Activated CD4-positive, alpha-beta T cell treated with anti-CD3 and anti-CD28 coated beads for 24 hours (primary cell): ENCODE measurements at places on chromosomes 13 and 19.

- no peak for DNase-seq
These were observed 9.5 kb downstream of the POU4F1 start for GRCh38 chr13:78593652-78594455.

GRCh38 chr13:22915442-22916082 lies 265.2 kb upstream of the SGCG start:
- no peak for DNase-seq

DNA sequence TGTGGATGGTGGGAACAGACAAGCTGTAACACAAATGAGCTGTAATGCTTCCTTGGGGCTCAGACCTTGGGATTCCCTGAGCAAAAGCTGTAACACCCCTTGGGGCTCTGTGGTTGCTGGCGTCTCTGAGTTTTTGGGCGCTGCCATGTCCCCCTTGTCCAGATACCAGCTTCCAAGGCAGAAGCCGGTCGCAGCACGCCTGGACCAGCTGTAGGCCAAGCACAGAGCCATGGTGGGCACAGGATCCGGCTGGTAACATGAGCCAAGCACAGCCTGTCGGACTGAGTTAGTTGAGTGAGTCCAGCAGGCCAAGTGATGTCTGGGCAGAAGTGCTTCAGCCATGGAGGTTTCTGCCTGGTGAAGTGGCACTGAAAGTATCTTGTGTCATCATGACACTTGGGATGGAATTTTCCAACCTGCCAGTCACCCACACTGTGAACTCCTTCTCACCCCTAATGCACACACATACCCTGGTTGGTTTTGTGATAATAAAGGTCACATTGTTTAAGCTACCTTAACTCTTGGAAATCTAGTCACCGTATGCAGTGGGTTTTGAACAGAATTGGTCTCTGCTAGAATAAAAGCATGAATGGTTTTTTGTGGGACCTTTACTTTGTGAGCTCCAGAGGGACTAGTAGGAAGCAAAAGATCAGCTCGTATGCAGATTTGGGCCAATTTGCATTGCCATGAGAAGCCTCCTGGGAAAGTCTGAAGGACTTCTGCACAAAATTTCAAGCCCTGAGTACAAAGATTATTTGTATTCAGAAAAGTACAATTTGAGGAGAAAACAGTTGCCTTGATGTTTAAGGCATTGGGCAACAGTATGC lies 7.0 kb upstream of the ZNF17 start:
- DNase-seq = no peak

DNA sequence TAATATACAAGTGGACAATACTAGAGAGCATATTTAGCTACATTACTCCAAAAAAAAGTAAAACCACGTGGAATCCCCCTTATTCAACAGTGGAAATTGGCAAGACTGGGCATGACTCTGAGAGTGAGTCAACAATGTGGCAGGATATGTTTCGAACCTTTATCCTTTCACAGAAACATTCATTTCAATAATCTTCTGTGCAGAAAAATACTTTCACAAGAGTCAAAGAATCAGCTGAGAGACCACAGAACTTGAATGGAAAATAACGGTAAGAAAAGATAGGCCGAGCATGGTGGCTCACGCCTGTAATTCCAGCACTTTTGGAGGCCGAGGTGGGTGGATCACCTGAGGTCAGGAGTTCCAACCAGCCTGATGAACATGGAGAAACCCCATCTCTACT lies 25.1 kb upstream of the CD70 start:
- DNase-seq = no peak

- no peak for DNase-seq
These were observed 43.1 kb downstream of the ZNF726 start for GRCh38 chr19:23957660-23958281.

- DNase-seq = no peak
These were observed 29.2 kb downstream of the ZNF844 start for GRCh38 chr19:12093777-12094176.

- DNase-seq = no peak
These were observed at the start of gene HRC for GRCh38 chr19:49155005-49155819. TSS of gene HRC (minus strand) at chr19:49155396. CDS start at chr19:49155237, 159 bp downstream.

DNA sequence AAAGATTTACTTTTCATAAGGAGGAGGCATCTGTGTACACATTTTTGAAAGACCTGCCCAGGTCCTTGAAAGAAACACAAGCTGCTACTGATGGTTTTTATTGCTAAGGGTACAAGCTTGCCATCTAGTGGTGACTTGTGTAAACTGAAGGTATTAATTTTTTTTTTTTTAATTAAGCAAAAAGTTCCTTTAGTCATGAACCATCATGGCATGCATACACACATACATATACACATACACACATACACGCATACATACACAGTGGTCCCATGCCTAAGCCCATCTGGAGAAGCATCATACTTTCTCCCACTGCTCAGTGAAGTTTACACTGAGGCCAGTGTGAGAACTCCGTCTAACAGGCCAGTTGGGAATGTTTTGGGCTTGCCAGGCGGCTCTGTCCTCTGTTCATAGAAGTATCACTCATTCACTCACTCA lies 312.5 kb downstream of the DCLK1 start:
- no peak for DNase-seq

- DNase-seq = no peak
These were observed 32.1 kb downstream of the PPP2R1A start for GRCh38 chr19:52221831-52222375.

GRCh38 chr19:6117534-6117933 lies 7.2 kb upstream of the RFX2 start:
- no peak for DNase-seq

DNA sequence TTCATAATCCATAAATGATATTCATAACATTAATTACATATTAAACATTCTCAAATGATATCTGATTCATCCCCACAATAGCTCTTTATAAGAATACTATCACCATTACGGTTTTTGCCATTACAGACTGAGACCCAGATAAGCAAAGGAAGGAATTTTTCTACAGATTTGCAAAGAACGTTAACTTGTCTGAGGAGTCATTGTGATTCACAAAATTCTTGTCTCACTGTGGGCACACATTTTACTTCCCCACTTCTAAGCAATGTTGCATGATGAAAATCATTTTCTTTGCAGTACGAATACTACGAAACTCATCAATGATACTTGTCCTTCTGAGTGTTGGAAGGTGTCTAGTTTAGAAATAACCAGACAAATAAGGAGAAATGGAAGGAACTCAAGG lies 70.1 kb downstream of the NALCN start:
- DNase-seq = no peak

DNA sequence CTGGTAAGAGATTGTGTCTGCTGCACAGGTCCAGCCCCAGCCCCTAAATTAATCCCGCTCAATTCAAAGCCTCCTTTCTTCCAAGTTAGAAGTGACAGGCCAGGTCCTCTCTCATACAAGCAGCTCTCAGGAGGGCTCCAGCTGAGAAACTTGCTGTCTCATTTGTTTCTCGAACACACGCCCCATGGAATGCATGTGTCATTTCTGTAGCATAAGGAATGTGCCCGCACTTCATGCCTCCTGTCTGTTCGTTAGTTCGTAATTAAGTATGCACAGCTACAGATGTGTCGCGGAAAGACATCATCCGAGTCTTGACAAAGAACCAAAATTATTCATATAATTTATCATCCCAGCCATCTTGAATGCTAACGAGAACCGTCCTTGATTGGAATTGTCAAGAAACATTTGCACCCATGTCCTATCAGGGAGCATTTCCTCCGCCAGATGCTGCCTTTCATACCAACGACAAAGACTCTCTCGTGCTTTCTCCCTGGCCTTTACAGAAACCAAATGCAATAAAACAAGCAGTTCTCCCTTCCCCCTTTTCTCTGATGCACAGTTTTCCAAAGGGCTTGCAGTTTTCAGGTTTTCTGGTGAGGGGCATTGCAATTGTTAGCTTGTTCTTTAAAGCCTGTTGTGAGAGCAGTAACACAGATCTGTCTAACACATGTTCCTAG lies 133.5 kb downstream of the UQCRFS1 start:
- no peak for DNase-seq
